ENCODE measurements at places on chromosomes 12 and 14.

GRCh38 chr14:74922752-74923401 lies at the start of gene RPS6KL1:
RPS6KL1 (minus strand) TSS chr14:74923260; CDS start chr14:74921541, 1,719 bp downstream.
- peak; percentile 53 for DNase-seq

DNA sequence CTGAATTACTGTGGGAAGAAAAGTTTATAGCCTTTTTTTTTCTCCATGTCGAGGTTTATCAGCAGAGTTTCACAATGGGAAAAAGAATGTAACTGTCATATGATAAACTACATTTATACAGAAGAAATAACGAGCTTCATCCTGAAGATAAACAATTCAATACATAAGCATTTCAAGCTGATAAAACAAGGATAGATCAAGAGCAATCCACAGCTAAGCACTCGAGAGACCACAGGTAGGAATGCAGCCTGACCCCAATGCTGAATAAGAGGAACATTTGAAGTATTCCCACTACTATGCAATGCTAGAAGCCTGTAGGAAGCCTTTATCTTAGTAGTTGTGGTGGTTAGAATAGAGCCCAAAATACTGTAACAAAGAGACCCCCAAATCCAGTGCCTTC lies 32.6 kb upstream of the DAAM1 start:
- no peak for DNase-seq

- DNase-seq: no peak
Measured at GRCh38 chr12:83172866-83173649, 486.4 kb downstream of the TMTC2 start.

GRCh38 chr12:72214163-72214562 lies 58.0 kb upstream of the TRHDE start:
- DNase-seq: no peak

DNA sequence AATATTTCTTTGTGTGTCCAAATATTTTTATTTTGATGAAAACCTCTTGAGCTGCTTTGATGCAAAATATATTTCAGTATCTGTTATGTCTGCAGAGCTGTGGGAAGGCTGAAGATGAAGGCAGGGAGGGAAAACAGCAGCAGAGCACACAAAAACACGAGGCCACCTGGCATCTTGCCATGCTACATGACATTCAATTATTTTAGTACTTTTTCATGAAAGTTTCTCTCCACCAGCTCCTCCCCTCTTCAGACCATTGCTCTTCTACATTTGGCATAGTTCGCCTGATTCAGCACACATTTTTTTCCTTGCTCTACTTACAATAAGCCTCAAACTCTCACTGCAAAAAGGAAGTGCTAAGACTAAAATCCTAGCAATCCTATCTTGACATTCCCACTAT lies 4.6 kb upstream of the ALX1 start:
- no peak for DNase-seq

DNA sequence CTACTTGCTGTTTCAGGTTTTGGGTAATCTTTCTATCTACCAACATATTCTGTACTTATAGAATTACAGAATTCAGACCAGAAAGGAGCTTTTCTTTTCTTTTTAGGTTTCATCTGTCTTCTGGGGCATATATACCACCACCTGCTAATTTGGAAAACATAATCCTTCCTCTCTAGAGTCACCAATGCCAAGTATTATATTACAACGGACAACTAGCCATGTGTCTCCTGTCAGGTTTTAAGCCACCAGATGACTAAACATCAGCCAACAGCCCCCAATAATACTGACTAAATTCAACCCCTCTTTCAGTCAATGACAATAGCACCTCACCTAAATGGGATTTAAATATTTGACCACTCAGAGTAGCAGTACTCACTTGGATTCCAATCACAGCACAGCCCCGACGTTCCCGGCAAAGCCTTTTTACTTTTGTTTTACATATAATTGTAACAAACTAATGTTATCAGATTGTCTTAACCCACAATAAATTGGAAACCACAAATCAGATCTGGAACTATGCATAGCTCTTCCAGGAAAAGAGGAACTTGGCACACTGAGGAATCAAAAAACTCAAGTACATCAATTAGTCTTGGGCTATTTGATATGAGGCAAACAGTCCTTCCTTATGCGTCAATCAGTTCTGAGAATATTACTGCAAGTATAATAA lies 13.5 kb downstream of the SLC11A2 start:
- no peak for DNase-seq

DNA sequence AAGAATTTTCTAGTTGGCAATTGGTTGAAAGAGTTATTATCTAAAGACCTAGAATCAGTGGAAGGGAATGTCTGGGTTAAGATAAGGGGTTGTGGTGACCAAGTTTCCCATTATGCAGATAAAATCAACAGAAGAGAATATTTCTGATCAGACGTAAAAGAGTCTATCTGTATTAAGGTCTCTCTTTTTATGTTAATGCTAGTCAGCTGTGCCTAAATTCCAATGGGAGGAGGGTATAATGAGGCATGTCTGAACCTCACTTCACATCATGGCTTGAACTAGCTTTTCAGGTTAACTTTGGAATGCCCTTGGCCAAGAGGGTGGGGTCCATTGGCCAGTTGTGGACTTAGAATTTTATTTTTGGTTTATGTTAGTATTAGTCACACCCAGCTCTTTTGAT lies 34.3 kb upstream of the CHST11 start:
- no peak for DNase-seq

DNA sequence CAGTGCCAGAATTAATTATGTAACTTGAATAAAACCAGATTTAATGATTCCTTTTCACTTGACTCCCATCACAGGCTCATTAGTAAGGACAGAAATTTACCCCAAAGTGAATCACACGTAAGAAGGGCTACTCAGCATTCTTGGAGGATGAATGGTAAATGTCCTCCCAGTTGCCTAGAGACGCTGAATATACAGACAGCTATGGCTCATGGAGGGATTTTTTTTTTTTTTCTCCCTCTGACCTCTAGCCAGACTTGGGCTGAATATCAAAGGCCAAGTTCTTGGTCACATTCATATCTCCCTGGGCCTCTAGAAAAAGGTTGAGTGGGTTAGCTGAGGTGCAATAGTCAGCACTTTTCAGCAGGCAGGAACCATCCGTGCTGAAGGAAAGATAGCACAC lies 77.5 kb downstream of the PHLDA1 start:
- DNase-seq: peak; percentile 98

GRCh38 chr14:26113911-26114640 lies 483.8 kb downstream of the NOVA1 start:
- no peak for DNase-seq

DNA sequence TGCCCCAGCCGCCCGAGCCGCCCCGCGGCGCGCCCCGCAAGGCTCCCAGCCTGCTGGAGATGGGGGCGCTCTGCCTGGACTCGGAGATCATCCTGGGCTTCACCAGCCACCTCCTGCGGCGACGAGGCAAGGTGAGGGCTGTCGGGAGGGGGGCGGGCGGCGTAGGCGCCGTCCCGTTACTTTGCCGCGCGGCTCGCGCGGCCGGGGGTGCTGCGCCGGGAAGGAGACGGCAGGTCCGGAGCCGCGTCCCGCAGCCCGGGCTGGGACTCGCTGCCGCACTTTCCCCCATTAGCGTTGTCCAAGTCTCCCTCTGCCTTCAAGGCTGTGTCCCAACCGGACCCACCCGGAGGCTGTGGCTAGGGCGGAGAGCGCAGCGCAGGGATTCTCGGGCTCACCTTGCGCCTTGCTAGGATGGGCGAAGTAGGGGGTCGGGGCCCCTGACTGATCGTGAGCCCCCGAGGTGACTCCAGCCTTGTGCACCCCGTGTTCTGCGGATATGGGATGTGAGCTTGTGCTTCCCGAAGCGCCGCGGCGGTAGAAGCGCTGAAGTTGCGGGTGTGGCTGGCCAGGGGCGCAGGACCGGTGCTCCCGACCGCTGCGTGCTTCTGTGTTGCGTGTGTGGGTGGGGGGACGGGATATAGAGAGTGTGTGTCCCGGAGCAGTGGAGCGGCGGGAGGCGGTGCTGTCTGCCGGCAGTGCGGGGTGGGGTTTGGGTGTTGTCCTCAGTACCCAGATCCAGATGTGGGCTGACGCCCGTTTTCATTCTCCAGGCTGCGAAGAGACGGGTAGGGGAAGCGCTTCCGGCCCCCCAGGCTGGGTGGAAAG lies 1.7 kb upstream of the KIF26A start:
- no peak for DNase-seq
